Pericardium fibroblast (primary cell): ENCODE measurements at places on chromosomes 7 and 10. TPM values are rescaled to one million over a fixed set of nuclear protein-coding genes. Genes with fewer than 3 reads are reported as not detected.

Gene DMBT1
- total RNA-seq = under 0.01 TPM in 1 of 2 replicates, not detected in the other

Gene RBM20
- 0.12 TPM in 1 of 2 replicates, not detected in the other for total RNA-seq

Gene PYROXD2
- total RNA-seq = 9.0 and 17.6 TPM in 2 replicates

Gene GSTO2
- total RNA-seq = 0.23 and 0.51 TPM in 2 replicates

Gene PIK3AP1
- not detected in 2 replicates for total RNA-seq

Gene PLAC9
- total RNA-seq = 219 and 260 TPM in 2 replicates

Gene PTN
- 7.4 and 9.5 TPM in 2 replicates for total RNA-seq

Gene FAM131B
- 0.35 and 2.9 TPM in 2 replicates for total RNA-seq

Gene MBLAC1
- 3.1 and 3.2 TPM in 2 replicates for total RNA-seq

Gene C7orf33
- not detected in 2 replicates for total RNA-seq

Gene NXPH1
- not detected in 2 replicates for total RNA-seq

Gene NEUROG3
- total RNA-seq = not detected in 2 replicates

Gene ZNF518A
- 5.5 and 7.7 TPM in 2 replicates for total RNA-seq

Gene MPP7
- 0.51 TPM in 1 of 2 replicates, not detected in the other for total RNA-seq

Gene COL13A1
- total RNA-seq = 3.3 and 4.9 TPM in 2 replicates

Gene ACTL6B
- total RNA-seq = not detected in 2 replicates

Gene ADAM8
- 0.09 and 0.70 TPM in 2 replicates for total RNA-seq

Gene CYP3A7
- total RNA-seq = 1.0 TPM in 1 of 2 replicates, not detected in the other

Gene EIF3B
- total RNA-seq = 113 and 123 TPM in 2 replicates

Gene ZC3HAV1L
- 14.8 and 21.4 TPM in 2 replicates for total RNA-seq

Gene GIMAP5
- total RNA-seq = not detected in 2 replicates

Gene CYP2C19
- total RNA-seq = not detected in 2 replicates

Gene PON1
- not detected in 2 replicates for total RNA-seq

Gene GIMAP6
- total RNA-seq = not detected in 2 replicates

Gene SVIL
- 27.2 and 34.1 TPM in 2 replicates for total RNA-seq

Gene ADIRF
- 1.1 and 6.7 TPM in 2 replicates for total RNA-seq

Gene CRHR2
- not detected in 2 replicates for total RNA-seq

Gene TEX36
- not detected in 2 replicates for total RNA-seq

Gene SPDYE2B
- not detected in 2 replicates for total RNA-seq

Gene PDE1C
- total RNA-seq = 6.4 and 7.4 TPM in 2 replicates

Gene TMEM254
- total RNA-seq = 11.6 and 11.9 TPM in 2 replicates

Gene SPDYE9
- not detected in 2 replicates for total RNA-seq

Gene SPDYE11
- total RNA-seq = not detected in 2 replicates

Gene CRYGN
- total RNA-seq = under 0.01 TPM in 1 of 2 replicates, not detected in the other

Gene ACTR3C
- total RNA-seq = 0.09 TPM in 1 of 2 replicates, not detected in the other

Gene RASA4B
- 1.8 and 10.6 TPM in 2 replicates for total RNA-seq

Gene ANKRD61
- 0.09 TPM in 1 of 2 replicates, not detected in the other for total RNA-seq

Gene VSTM4
- total RNA-seq = 9.1 and 9.3 TPM in 2 replicates

Gene AHCYL2
- 4.5 and 15.1 TPM in 2 replicates for total RNA-seq

Gene CARD11
- total RNA-seq = 0.26 and 0.70 TPM in 2 replicates

Gene LEP
- total RNA-seq = 1.7 TPM in 1 of 2 replicates, not detected in the other
